ENCODE measurements at places on chromosomes 11 and 22.

DNA sequence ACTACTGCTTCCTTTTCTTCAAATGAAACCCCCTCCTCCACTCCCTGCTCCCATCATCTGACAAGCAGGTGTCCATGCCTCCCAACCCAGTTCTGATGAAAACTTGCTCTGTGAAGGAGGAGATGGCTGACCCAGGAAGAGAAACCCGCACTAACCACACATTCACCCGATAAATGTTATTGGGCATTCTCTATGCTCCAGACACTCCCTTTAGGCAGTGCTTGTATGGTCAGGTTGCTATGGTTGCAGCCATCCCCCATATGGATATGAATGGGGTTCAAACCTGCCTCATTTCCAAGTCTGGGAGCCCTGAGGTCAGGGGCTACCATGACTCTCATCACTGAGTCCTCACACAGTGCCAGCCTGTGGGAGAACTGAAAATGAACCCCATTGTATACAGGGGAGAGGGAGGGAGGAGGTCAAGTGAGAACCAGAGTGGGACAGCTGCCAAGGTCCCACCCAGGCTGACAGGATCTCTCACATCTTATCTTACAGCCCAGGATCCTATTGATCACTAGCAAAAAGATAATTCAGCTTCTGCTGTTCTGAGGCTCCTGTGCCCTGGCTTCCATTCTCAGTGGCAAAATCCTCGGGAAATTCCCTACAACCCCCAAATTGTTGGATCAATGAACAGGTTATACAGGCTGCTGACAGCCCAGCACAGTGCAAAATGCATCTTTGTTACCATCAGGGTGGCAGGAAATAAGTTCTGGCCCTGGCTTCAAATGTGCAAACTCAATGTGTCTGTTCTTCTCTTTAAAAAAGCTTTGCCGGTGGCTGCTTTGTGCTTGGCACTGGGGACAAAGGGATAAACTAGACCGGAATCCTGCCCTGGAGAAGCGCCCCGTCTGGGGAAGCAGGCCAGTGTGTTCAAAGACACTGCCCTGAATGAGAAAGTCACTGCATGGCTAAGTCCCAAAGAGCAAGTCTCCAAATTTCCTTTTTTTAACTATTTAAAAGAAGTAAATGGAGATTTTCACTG lies 22.7 kb upstream of the ACER3 start:
- DNase-seq: no peak

- no peak for DNase-seq
Measured at GRCh38 chr11:40338739-40339138, 1120.7 kb downstream of the LRRC4C start.

GRCh38 chr11:10495464-10495786 lies 40.4 kb downstream of the AMPD3 start:
- DNase-seq: no peak

DNA sequence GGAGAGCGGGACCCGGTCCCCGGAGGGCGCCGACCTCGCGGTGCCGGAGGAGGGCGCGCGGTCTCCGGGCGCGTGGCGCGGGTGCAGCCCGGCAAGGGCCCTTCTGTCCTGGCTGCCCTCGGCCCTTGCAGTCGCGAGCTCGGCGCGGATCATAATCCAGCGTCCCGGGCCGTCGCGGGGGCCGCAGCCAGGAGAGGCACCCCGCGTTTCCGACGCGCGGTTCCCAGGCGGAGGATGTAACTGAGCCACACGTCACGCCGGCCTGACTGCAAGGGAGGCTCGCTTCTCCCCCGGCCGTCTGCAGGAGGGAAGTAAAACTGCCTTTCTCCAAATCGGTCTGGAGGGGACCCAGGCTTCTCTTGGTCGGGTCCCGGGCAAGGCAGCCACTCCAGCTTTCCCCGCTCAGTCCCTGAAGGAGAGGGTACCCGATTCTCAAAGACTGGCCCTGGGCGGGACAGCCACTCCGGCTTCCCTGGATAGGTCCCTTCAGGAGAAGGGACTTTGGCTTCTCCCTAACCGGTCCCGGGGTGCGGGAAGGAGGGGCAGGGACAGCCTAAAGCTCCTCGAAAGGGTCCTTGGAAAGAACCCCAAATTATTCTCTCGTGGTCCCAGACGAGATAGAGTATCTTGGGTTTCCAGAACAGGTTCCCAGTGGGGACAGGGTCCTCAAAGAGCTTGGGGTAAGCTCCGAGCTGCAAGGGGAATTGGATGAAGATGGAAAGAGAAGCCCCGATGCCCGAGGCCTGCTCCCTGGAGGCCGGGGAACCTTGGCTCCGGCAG lies 836 bp downstream of the SPON1 start:
- no peak for DNase-seq

GRCh38 chr11:21988477-21988876 lies 204.4 kb upstream of the ANO5 start:
- DNase-seq: no peak

DNA sequence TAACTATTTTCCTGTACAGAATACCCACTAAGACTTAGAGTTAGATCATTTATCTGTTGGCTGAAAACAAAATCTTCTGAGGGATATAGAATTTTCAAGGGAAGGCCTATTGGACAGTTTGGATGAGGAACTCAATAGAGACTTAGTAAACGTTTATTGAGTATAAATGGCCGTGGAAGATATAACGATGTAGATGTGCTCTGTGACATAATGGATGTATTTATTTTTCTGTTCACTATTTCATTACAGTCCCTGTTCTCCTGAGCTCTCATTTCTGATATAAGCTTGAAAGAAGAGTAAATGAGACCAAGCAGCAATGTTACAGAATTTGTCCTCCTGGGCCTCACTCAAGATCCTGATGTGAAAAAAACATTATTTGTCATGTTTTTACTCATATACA lies at the start of gene OR4A16:
OR4A16 (plus strand) TSS at position 301 of the 400 bp plus-strand sequence; CDS start at position 301, 0 bp downstream.
- no peak for DNase-seq

DNA sequence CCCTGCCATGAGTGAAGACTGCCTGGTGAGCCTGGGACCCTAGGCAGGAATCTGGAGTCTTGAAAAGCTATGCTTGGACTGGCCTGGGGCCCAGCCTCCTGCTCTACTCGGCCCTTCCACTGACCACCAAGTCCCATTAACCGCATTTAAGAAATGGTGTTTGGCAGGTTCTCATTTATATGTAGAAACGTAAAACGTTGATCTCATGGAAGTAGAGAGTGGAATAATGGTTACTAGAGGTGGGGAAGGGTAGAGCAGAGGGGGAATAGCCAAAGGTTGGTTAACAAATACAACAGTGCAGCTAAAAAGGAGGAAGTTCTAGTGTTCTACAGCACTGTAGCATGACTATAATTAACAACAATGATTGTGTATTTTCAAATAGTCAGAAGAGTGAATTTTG lies 72.9 kb upstream of the EED start:
- no peak for DNase-seq

GRCh38 chr11:24496736-24497725 lies at the start of gene LUZP2:
Gene LUZP2 (plus strand): TSS chr11:24497053.
- DNase-seq: peak; percentile 83

All from chondrocyte (in vitro differentiated cells).